ENCODE measurements at places on chromosomes 7 and 10.

- no peaks in the 10 kb centered on the region for H3K27me3 ChIP-seq
- H3K4me3 ChIP-seq: no peak overlapping the region
- no peaks in the 10 kb centered on the region for H3K36me3 ChIP-seq
These were observed 126.7 kb downstream of the RGS10 start for GRCh38 chr10:119415536-119416503.

GRCh38 chr7:14950013-14950412 lies 47.5 kb upstream of the DGKB start:
- H3K27ac ChIP-seq: no peak overlapping the region
- no peaks in the 10 kb centered on the region for H3K36me3 ChIP-seq
- DNase-seq: no peak
- H3K27me3 ChIP-seq: no peaks in the 10 kb centered on the region

DNA sequence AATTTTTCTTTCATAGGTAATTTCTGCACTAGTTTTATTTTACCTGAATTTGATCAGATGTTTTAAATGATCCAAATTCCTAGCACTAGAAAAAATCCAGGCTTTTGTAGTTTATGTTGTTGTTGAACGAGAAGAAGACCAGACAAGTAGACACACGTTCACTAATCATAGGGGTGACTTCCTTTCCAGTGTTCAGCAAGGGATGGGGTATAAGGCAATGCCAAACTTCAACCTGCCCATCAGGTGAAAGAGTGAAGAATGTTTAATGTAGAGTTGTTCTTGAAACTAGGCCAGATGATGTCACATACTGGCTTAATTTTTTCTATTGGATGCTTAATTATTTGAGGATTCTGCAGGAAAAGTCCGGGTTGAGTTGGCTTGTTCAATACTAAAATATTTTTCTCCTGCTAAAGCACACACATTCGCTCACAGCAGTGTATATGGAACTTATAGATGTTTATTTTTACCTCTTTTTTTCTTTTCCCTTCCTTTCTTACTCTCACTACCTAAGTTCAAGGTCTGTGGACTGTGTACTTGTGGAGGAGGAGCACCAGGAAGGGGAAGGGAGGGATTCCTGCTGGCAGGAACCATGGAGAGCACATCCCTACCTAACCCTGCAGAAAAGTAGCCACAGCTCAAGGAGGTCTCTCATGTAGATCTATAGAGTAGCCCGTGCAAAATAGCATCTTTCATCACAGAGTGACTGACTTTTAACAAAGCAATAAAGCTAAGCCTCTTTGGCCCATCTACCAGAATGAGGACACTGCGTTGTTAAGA lies 23.1 kb upstream of the AKR1E2 start:
- H3K4me3 ChIP-seq: no peak overlapping the region
- no peak for DNase-seq
- no peaks in the 10 kb centered on the region for H3K27me3 ChIP-seq
- no peaks in the 10 kb centered on the region for H3K36me3 ChIP-seq
- no peak overlapping the region for H3K27ac ChIP-seq
- H3K4me1 ChIP-seq: no peaks in the 10 kb centered on the region

DNA sequence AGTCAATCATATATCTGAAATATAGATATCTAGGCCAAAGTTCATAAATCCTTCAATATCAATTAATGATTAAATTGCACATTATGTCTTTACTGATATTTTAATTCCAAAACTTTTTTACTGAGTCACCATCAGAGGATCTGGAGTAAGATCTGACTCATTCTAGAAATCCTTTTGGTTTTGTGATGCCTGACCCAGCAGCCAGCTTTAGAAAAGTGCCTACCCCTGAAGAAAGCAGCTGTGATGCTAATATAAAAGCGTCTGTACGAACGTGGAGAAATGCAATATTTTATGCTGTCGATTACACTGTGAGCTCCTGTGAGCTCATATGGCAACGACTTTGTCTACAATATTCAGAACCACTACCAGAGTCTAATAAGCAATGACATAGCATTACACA lies 142.5 kb upstream of the LRRTM3 start:
- H3K27ac ChIP-seq: no peak overlapping the region
- no peaks in the 10 kb centered on the region for H3K27me3 ChIP-seq
- no peak overlapping the region for H3K4me3 ChIP-seq
- no peak for DNase-seq

All from B cell (primary cell).